ENCODE measurements at places on chromosomes 7 and 10. TPM values are rescaled to one million over a fixed set of nuclear protein-coding genes. Genes with fewer than 3 reads are reported as not detected.
A peak's percentile ranks its signal among the peaks of the same experiment; 100 is the strongest.

The KLHL7 gene
- polyA plus RNA-seq: 55.1 TPM

GRCh38 chr10:3835770-3836169 lies 50.8 kb upstream of the KLF6 start:
- no peak for DNase-seq

- no peak for DNase-seq
These were observed 81.9 kb upstream of the PDCD4 start for GRCh38 chr10:110789604-110790433.

DNA sequence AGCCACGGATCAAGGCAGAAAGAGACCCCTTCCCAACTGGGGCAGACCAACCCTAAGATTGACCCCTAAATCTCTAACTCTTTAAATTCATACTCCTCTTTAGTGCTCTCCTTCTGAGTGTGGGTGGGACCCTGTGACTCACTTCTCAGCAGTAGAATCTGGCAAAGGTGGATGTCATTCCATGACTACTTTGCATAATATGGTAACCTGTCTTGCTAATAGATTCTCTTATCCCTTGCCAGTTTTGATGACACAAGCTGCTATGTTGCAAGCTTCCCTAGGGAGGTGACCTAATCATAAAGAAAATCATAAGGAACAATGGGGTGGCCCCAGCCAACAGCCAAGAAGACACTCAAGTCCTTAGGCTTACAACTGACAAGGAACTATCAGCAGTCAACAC lies 155.4 kb upstream of the VWC2 start:
- no peak for DNase-seq

- no peak for DNase-seq
These were observed 71.5 kb upstream of the ADO start for GRCh38 chr10:62732841-62733653.

- DNase-seq: no peak
These were observed 6.7 kb upstream of the IMMP2L start for GRCh38 chr7:111568870-111569462.

- DNase-seq: peak; percentile 75
These were observed 27.3 kb downstream of the PPIF start for GRCh38 chr10:79374312-79375191.

The LEP gene
- 0.53 TPM for polyA plus RNA-seq

Data from left kidney (tissue), 8 donors.